ENCODE measurements at places on chromosomes 7 and 10.
A peak's percentile ranks its signal among the peaks of the same experiment; 100 is the strongest.

DNA sequence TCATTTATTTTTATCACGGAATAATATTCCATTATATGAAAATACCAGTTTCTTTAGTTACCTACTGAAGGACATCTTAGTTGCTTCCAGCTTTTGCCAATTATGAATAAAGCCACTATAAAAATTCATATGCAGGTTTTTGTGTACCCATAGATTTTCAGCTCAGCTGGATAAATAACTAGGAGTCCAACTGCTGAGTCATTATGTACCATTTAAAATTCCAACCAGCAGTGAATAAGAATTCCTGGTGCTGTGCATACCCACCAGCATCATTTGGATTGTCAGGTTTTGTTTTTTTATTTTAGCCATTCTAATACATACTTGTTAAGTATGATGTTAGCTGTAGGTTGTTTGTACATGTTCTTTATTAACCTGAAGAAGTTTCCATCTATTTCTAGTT is 14.5 kb downstream of the FAM24B start:
- DNase-seq: no peak

- DNase-seq: no peak
These were observed 147.2 kb upstream of the FAM171A1 start for GRCh38 chr10:15518250-15518649.

GRCh38 chr10:45432700-45433472 is 58.9 kb downstream of the ALOX5 start:
- no peak for DNase-seq

DNA sequence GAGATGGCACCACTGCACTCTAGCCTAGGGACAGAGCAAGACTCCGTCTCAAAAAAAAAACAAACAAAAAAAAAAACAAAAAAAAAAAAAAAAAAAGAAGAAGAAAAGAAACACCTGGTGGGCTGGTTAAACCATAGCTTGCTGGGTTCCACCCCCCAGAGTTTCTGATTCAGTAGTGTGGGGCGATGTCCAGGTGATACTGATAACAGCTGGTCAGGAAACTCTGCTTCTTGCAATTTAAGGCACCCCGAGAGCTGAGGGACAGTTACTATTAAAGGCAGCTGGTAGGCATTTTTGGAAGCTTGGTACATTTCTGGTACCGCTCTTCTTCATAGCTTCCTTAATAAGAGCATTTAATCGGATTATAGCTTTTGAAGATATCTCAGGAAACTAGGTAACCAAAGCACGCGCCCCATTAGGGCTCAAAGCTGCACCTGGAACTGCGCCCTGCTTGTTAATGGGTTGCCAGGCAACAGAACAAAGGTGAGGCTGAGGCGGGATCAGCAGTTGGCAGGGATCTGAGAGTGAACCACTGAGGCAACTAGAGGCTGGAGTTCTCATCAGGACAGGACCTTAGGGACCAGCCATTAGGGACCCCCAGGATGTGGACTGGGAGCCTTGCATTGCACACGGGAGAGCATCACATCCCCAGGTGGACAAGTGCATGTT is 6.5 kb upstream of the SDK1 start:
- DNase-seq: no peak

- peak; percentile 43 for DNase-seq
These were observed 54.6 kb downstream of the EEPD1 start for GRCh38 chr7:36207451-36208291.

All from left hindlimb (tissue), 1 donor.